Activated CD4-positive, alpha-beta T cell treated with anti-CD3 and anti-CD28 coated beads for 1 hour (primary cell): ENCODE measurements at places on chromosomes 1 and 21.

DNA sequence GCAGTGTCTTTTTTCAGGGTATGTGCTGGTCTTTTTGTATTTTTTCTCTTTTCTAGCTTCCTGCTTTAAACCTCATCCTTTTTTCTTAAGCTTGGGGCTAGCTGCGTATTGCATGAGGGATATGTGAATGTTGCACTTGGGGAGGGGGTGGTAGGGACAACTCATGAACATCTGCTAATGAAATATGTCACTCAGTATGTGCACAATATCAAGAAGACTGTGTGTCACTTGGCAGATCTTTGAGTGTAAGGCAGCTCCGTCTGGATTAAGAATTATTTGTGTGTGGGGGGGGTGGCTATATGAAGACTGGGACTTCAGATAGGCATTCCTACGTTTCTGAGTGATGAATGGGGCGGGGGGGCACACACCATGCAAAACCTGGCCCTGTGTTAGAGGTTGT is 170.4 kb upstream of the CACNA1E start:
- no peak for DNase-seq

- DNase-seq: no peak
These were observed 2.2 kb upstream of the ADORA3 start for GRCh38 chr1:111505641-111506119.

GRCh38 chr1:25786887-25787759 is 12.9 kb upstream of the SELENON start:
- no peak for DNase-seq

DNA sequence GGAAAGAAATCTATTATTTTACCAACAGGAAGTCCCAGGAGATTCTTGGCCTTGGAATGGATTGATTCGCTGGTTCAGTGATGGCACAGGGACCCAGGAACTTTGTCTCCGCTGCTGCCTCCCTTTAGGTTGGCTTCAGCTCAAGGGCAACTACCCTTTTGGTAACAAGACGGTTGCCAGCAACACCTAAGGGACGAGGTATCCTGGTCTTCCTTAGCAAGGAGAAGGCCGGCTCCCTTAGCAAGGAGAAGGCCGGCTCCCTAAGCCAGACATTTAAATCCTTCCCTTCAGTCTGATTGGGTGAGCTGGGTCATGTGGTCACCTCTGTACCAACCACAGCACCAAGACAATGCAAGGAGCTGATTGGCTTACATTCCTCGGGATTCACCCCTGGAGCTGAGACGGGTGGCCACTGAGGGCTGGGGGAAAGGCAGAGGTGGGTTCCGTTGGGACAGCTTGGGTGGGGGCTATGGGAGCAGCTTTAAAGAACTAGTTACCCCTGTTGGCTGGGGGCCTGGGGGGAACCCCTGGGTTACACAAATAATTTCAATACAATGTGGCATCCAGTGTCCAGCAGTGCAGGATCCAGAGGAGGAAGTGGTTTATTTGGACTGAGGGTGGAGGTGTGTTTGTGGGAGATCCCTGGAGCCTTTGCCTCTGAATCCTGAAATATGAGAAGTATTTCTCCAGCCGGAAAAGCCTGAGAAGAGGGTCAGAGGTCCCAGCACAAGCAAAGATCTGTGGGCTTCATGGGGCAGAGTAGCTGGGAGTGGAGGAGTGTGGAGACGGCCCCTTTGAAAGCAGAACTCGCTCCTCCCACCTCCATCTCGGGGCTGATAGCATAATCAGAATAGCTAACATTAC is 20.7 kb upstream of the CLIC4 start:
- no peak for DNase-seq

- DNase-seq: no peak
These were observed 47.7 kb downstream of the ZNHIT6 start for GRCh38 chr1:85660541-85660940.

DNA sequence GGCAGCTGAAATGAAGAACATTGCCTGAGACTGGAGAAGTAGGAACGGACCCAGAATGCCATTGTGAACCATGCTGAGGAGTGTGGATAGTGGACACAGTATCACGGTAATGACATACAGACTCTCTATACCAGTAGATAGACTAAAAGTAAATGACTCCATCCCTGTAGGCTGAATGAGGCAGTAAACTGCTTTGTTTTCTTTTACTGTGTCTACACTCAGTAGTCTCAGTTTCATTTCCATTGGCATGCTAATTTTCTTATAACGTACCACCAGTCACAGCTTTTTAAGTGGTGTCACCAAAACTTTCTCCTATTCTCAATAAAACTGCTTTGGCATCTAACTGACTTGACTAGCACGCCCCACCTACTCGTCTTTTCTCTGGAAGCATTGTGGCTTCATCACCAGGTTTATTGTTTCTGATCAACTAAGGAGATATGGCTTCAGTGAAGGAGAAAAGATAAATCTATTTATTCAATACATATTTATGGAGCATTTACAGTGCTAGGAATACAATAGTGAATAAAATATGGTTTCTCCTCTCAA is 8.4 kb upstream of the ZNF697 start:
- DNase-seq: no peak

DNA sequence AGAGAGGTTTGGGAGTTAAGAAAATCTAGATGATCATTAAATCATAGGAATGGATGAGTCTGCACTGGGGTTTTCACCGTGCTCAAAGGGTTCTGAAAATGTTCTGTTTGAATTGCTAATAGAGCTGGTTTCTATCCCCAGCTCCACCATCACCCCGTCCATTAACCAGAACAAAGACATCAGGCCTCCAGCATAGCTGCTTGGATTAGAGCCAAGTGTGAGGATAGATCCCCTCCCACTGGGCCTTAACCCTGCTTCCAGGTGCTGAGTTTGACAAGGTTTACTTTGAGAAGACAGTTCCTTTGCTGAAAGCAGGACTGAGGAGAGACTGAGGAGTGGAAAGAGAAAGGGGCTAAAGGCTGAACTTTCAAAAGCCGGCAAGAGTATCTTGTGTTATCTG is 48.3 kb downstream of the MPZL1 start:
- DNase-seq: no peak

- DNase-seq: no peak
These were observed 283.1 kb downstream of the LMX1A start for GRCh38 chr1:165073185-165074007.
